Karpas-422 (cell line): ENCODE measurements at places on chromosomes 3 and 15. TPM values are rescaled to one million over a fixed set of nuclear protein-coding genes. Genes with fewer than 3 reads are reported as not detected.
A peak's percentile ranks its signal among the peaks of the same experiment; 100 is the strongest.

The NLGN1 gene
- total RNA-seq = not detected in 2 replicates

The STXBP5L gene
- not detected in 2 replicates for total RNA-seq

The IQCF5 gene
- not detected in 2 replicates for total RNA-seq

The AP4E1 gene
- 13.6 and 26.5 TPM in 2 replicates for total RNA-seq

DNA sequence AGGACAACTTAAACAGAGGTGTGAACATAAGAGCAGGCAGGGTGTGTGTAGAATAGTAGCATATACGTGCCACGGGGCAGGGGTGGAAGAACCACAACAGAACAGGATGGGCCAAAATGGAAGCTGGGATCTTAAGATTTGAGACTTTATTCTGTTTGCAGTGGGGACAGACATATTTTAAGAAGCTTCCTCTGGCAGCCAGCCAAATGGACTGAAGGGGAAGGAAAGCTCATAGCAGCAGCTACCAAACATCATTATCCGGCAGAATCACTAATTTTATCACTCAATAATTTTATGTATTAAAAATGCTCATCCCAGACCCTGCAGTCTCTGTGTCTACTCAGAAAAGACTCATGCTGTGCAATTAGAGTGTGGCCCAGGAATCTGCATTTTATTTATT lies 130.9 kb upstream of the CTDSPL start:
- DNase-seq = no peak

DNA sequence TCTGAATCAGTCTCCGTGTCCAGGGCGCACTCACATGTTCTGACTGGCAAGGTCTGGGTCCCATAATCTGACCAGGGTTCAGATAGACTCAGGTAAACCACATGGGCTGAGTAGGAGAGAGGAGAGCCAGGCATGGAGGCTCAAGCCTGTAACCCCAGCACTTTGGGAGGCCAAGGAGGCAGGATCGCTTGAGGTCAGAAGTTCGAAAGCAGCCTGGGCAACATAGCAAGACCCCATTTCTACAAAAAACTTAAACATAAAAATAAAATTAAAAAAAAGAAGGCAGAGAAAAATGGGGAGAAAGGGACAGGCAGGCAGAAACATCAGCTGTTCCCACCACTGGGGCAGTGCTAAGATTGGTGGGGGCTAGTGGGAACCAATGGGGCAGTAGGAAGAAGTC lies 5.4 kb downstream of the TMEM43 start:
- no peak for DNase-seq

DNA sequence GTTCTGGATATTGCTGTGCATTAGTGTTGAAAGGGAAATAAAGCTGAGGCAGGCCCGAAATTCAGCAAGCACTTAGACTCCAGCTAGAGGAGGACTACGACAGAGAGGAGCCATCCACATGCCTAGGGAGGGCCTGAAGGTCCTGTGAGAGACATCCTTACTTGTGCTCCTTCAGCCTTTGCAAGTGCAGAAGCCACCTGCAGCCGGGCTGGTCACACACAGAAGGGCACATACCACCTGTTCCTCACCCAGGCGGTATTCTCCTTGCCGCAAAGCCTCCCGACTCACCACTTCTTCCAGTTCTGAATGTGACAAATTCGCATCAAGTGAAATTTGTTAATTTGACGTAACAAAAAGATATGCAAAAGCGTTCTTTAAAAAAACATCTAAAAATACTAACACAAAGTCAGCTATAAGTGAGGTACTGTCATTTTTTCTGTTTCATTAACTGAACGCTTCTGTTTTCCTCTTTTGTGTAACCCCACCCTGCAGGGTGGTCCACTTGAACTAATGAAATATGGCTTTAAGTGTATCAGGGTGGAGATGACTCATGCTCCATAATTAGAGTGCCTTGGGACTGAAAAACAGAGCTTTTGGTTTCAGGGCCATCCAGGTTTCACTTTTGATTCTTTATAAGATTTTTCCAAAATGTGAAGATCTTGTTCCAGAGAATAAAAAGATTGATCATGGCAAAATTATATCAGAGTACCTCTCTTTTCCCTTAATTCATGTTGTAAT lies 467.9 kb upstream of the ATP11B start:
- peak; percentile 96 for DNase-seq

GRCh38 chr3:53137835-53138446 lies 7.7 kb upstream of the RFT1 start:
- peak; percentile 55 for DNase-seq
